ENCODE measurements at places on chromosomes 16 and 17.

DNA sequence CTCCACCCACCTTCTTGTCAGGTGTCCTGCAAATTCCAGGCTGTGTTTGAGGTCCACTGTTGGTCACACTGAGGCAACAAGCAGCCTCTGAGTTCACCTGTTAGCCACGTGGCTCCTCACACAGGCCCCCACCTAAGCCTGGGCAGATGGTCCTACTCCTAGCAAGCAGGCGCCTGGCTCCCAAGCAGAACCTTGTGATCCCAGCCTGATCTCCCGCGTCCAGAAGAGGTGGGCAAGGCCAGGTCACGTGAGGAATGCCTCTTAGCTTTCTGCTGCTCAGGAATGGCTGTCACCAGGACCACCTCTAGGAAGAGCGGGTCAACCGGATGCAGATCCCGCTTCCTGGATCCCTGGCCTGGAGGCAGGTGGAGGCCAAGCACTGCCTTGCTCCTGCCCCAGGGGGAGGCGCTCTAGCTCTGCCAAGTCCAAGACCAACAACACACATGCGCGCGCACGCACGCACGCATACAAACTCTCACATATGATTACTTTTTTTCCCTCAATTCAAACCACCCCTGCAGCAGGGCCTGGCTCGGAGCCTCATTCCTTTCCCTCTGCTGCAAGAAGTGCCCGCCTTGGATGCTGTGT, 9.5 kb downstream of the CYB561 start:
- DNase-seq = no peak

GRCh38 chr16:87839542-87840270, 29.6 kb downstream of the SLC7A5 start:
- DNase-seq = no peak

DNA sequence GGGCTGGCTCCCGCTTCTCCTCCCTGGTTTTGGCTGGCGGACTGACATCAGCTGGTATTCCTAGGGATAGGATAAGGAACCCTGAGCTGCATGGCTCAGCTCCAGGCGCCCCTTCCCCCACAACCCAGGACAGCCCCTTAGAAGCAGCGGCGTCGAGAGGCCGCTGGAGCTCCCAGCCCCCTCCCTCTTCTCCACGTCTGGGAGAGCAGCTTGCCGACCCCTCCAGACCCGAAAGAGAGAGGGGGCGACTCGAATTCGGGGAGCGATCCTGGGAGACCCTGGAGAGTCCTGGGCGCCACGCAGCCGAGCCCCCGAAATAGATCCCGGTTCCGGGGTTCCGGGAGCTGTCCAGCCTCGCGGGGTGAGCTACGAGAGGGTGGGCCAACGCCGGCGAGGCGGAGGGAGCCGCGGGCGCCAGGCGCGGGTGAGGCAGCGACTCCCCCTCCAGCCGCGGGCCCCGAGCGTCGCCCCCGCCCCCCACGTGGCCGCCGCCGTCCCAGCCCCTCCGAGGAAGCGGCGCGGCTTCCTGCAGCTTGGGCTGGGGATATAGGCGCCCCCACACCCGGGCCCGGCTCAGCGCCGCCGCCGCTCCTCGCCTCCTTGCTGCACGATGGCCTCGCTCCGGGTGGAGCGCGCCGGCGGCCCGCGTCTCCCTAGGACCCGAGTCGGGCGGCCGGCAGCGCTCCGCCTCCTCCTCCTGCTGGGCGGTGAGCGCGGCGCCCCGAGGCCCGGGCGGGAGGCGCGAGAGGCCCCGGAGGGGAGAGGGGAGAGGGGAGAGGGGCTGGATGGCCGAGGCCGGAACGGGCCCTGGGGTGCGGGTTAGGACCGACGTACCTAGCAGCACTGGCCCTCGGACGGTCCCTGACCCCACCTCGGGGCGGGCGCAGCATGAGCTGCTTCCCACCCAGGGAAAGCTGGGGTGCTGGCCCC, at the start of gene RAMP2:
Gene RAMP2, plus strand, starts transcription at position 576 of the 930 bp plus-strand sequence. Its CDS starts 35 bp downstream, at position 611.
- DNase-seq = no peak

GRCh38 chr16:24624102-24624501, 84.7 kb downstream of the RBBP6 start:
- DNase-seq = no peak

DNA sequence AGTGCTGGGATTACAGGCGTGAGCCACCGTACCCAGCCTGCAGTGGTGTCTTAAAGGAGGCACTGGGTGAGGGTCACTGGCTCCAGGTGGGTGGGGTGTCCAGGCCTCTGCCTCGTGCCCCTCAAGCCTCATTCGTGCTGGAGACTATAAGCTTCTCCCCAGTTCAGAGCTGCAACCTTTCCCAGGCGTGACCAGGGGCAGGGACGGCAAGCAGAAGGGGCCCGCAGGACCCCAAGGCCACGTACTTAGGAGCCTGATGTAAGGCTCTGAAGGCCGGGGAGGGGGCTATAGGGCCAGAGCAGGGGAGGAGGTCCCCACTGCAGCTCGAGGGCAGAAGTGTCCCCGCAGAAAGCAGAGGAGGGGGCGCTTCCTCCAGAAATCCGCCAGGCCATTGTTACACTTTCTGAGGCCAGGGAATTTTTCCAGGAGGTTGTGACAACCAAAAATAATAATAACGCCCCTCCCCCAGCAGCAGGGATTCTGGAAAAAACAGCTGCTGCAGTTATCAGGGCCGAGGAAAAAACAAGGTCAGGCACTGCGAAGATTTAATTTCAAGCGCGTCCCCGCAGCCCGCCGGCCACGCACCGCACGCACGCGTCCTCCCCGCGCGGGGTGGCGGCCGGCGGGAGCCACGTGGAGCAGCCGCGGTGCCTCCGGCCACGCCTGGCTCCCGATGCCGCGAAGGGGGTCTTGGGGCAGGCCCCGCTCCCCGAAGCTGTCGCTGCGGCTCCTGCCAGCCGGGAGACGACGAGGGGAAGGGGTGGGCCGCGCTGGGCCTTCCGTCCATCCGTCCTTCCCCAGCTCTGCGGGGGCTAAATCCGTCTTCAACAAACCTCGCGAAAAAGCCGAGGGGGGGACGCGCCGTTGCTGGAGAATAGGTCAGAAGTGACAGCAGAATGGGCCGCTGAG, 45.8 kb upstream of the SLC38A10 start:
- DNase-seq = no peak

DNA sequence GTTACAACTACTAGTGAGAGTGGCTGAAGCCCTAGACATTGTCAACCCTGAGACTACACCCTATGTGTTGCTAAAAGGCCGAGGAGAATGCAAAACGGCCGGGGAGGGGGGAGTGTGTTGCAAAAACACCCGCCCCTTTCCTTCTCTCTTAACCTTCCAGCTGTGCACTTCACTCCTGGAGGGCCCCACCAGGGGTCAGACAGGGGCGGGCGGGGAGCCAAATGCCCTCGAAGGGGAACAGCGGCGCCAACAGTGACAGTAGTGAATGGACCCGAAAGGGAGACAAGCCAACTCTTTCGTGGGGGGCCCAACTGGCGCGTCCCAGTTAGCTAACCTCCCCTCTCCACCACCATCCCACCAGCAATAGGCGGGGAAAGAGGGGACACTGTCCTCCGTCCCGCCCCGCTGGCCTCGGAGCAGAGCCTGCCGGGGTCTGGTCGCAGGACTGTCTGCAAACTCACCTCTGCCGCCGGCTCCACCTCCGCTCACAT, 352 bp downstream of the MARF1 start:
- peak; percentile 76 for DNase-seq

- DNase-seq = no peak
These were observed 4.3 kb upstream of the NPW start for GRCh38 chr16:2015117-2015946.

- no peak for DNase-seq
These were observed 34.2 kb downstream of the TBC1D3B start for GRCh38 chr17:36142235-36142634.

- DNase-seq = peak; percentile 43
These were observed 668 bp downstream of the ATPAF2 start for GRCh38 chr17:18038149-18038850.

DNA sequence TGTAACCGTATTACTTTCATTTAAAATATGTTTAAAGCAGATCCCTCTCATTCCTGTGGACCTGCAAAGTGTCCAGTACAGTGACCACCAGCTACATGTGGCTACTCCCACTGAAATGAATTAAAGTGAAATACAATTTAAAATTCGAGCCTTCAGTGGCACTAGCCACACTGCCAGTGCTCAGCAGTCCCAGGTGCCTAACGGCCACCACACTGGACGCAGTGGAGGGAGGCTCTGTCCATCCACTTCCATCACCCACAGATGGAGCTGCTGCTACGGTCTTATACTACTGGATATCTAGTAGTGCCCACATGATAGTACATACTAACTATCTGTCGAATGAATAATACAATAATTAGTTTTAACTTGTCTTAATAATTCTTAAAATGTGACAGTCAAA, 2.3 kb upstream of the CBX2 start:
- DNase-seq = no peak

- DNase-seq = no peak
These were observed 65.9 kb downstream of the RBFOX1 start for GRCh38 chr16:7398536-7398935.

DNA sequence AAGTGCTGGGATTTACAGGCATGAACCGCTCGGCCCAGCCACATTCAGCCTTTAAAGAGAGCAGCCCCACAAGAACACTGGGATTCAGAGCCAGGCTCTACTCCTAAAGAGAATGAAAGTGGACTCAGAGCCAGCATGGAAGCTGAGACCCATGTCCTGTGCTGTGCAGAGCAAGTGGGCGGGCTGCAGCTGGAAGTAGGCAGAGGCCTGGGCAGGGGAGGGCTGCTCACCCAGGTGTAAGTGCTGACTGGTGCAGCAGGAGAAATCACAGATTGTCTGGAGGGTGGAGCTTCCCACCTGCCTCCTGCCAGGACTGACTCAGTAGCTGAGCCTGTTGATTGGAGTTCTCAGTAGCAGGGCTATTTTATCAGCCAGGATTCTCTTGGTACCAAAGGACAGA, 178.7 kb downstream of the KATNIP start:
- no peak for DNase-seq
